ENCODE measurements at places on chromosomes 2 and 18.

- no peak for DNase-seq
These were observed 14.7 kb downstream of the SMARCAL1 start for GRCh38 chr2:216426938-216427337.

- no peak for DNase-seq
These were observed 6.8 kb upstream of the CYP26B1 start for GRCh38 chr2:72154386-72154975.

DNA sequence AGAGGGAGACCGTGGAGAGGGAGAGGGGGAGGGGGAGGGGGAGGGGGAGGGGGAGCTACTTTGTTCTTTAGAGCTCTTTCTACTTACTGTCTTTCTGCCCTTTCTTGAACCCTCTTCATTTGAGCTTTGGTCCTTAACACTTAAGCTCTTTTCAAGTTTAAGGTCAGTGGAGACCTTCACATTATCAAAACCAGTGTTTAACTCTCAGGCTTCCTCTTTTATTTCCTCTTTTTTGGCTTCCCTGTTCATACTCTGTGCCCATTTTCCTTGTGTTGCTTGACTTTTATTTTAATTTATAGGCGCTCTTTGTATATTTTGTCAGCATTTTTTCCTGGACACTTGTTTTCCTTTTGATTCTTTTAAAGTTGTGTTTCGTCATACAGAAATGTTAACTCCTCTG is 37.1 kb downstream of the ACSL3 start:
- DNase-seq: no peak

DNA sequence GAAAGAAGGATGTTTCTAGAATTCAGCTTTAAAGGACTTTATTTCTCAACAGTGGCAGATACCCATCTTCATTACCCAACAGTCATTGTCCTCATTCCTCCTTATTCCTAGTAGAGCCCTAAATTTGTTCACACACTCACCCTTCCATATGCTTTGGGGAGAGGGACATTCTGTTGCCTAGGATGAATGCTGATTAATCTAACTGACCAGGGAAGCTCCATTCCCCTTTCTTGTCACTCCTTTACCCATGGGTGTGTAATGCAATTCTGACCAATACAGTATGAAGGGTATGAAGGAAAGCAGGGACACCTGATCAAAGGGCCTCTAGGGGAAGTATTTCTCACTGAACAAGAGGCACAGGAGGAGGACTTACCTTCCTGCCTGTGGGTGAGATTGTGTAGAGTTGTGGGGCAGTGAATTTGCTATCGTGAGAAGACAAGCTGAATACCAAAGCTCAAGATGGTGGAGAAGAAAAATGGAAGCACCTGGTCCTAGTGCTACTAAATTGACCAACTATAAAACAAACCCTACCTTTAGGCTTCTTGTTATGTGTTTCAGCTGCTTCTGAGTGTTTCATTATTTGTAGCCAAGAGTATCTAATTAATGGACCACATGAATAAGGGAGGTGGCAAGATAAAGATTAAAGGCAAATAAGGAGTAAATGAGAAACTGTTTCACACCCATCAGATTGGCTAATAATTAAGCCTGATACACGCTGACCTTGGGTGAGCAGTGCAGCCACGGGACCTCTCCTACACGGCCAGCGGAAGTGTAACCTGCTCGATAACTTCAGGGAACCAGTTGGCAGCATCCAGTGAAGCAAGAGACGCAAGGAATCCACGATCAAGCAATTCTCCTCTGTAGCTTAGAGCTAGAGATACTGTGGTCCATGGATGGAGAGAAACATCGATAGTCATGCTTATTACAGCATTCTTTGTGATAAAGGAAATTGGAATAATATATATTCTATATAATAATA is 202.3 kb downstream of the MYCN start:
- no peak for DNase-seq

- no peak for DNase-seq
These were observed 68.5 kb downstream of the SUMO1 start for GRCh38 chr2:202169832-202170424.

- no peak for DNase-seq
These were observed 154.0 kb downstream of the PMAIP1 start for GRCh38 chr18:60053747-60054304.

GRCh38 chr2:219459460-219460311 is 25.0 kb downstream of the SPEG start:
- DNase-seq: peak; percentile 69

GRCh38 chr2:17798338-17798737 is 17.9 kb upstream of the MSGN1 start:
- no peak for DNase-seq

DNA sequence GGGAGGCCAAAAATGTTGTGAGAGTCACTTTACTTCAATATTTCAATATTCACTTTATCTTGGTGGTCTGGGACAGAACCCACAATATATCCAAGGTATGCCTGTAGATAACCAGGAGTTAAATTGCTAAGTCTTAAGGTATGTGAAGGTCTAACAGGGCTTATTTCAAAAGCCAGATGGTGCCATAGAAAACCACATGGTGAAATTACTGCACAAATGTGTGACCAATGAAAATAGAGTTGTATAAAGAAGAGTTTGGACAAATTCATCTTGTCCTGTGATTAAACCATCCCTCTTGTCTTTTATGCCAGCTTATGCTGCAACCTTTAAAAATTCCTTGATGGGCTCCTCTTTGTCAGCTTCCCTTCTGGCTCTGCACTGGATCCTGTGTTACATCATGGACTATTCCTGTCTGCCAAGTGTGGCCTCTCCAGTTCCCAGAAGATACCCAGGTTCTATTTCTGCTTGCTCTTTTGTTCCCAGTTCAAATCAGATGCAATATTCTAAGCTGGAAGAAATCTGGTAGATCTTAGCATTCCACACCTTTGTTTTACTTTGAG is 46.8 kb downstream of the ANTXR1 start:
- DNase-seq: no peak

GRCh38 chr2:144479659-144480058 is 40.3 kb downstream of the ZEB2 start:
- DNase-seq: no peak

- no peak for DNase-seq
These were observed 52.9 kb downstream of the RAB10 start for GRCh38 chr2:26086779-26087178.

- DNase-seq: no peak
These were observed 219.7 kb downstream of the NDUFA10 start for GRCh38 chr2:239805414-239805813.

DNA sequence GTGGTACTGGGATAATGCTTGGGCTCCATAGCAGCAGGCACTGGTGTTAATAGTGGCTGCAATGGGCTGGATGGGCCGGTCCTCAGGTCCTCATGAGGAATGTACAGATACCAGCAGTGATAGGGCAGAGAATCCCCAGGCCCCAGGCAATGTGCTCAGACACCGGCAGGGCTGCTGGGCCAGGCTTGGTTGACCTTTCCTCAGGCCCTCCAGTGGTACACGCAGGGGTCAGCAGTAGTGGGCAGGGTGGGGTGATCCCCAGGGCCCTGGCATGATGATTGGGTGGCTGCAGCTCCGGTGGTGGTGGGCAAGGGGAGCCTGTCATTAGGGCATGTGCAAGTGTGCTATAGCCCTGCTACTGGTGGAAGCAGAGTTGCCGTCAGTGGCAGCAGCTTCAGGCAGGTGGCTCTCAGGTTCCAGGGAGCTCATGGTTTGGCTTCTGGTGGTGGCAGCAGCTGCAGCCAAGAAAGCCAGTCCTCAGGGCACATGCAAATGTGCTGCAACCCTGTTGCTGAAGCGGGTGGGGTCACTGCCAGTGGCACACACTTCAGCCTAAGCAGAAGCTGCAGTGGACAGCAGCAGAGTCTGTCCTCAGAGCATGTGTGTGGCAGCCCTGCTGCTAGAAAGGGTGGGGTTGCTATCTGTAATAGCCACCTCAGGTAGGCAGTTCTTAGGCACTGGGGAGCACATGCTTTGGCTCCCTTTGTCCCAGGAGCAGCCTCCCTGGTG is 56.8 kb downstream of the CCNT2 start:
- DNase-seq: no peak
